ENCODE measurements at places on chromosomes 7 and 10.
A peak's percentile ranks its signal among the peaks of the same experiment; 100 is the strongest.

- DNase-seq, result no peak
These were observed 49.3 kb downstream of the PFKP start for GRCh38 chr10:3116508-3117100.

- no peak for DNase-seq
These were observed 116.3 kb downstream of the RNLS start for GRCh38 chr10:88466786-88467185.

GRCh38 chr7:123271856-123272255, 72.1 kb upstream of the SLC13A1 start:
- DNase-seq, result no peak

DNA sequence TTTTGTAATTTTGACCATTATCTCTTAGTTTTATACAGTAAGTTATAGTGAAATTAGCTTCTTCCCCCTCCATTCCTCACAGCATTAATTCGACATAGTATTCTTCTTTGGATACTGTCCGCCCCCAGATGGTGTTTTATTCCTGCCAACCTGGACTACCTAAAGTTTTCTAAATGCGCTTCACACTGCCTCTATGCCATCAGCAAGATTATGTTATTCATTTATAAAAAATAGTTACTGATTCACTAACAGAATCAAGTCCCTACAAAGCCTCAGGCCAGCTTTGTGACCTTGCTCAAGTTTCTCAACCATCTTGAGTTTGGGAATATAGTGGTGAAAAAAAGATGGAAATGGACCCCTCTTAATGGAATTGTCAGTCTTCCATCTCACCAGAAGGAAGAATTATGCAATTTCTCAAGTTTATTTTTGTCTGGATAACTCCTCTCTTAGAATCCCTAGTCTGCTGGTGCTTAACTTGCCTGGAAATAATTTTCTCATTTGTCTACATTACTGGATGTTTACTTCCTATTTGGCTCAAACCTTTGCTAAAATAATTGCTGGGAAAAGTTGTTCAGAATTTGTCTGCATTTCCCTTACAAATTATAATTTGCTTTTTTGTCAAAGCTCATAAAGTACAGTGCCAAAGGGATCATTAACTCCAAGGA, 16.7 kb upstream of the FGL2 start:
- no peak for DNase-seq

DNA sequence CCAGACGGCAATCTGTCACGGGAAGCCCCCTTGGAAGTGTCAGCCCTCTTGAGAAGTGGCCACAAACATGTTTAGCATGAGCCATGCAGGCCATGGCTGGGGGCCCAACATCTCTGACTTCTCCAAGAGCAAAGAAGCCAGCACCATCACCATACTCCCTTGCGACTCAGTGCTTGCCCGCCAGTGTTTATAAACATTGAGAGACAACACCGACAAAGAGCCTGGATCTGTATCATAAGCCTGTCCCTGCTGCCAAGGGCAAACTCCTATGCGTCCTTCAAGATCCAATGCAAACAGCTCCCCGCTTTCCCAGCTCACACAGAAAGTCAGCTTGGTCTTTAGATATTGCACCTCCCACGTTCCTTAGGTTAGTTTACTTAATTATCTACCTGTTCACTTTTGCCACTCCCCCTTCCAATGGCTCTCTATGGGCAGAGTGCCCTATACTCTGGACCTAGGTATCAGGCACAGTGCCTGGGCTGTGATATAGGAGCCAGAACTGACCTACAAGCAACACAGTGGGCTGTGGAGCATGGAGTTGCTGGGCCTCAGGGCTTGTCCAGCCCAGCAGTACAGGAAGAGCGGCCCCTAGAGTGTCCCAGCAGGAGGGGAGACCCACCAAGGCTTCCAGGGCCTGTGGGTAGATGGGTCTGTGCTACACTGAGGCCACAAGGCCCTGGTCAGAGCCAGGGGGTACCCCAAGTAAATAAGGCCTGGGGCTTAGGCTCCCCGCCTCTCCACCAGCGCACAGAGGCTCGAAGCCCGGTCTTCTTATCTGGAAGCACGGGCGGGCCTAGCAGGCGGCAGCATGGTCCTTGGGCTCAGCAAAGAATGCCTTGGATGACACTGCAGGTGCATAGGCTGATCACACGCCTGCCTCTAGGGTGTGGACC, 37.7 kb downstream of the CAMK2B start:
- peak; percentile 11 for DNase-seq

GRCh38 chr10:64080071-64080470, 558.9 kb downstream of the REEP3 start:
- DNase-seq, result no peak

GRCh38 chr10:73971636-73972354, 26.1 kb upstream of the VCL start:
- no peak for DNase-seq

DNA sequence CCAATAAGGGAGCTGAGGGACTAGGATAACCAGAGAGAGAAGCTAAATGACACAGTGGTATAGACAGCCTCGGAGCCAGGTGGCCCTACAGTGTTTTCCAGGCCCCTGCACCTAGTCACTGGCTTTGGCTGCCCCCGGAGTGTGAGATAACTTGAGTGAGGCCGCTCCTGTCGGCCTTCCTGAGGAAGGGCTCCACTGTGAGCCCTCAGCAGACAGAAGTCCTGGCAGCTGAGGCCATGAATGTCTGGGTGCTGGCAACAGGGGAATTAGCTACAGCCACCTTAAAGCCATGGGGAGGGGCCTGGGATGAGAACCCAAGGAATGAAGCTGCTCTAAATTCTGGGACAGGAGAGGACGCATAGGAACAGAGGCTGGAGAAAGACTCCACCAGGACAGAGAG, 4.6 kb upstream of the GDF10 start:
- no peak for DNase-seq

DNA sequence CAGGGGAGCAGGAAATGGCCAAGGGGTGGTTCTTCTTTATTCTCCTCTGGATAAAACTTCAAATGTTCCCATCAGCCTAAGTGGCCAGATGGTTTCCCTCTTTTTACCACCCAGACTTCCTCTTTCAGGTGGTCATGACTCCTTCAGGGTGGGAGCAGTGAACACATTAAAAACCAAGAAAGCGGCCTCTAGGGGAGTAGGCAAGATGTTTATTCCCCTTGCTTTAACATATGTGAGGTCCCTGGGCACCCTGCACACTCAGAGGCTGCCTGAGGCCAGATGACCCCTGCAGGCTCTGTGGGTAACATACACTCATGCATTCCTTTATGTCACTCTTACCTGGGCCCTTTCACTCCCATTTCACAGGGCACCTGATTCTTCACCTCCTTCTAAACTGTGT, 357.4 kb downstream of the ABCA13 start:
- no peak for DNase-seq

GRCh38 chr10:27256299-27257189, 15.9 kb upstream of the ACBD5 start:
- DNase-seq, result peak; percentile 25

DNA sequence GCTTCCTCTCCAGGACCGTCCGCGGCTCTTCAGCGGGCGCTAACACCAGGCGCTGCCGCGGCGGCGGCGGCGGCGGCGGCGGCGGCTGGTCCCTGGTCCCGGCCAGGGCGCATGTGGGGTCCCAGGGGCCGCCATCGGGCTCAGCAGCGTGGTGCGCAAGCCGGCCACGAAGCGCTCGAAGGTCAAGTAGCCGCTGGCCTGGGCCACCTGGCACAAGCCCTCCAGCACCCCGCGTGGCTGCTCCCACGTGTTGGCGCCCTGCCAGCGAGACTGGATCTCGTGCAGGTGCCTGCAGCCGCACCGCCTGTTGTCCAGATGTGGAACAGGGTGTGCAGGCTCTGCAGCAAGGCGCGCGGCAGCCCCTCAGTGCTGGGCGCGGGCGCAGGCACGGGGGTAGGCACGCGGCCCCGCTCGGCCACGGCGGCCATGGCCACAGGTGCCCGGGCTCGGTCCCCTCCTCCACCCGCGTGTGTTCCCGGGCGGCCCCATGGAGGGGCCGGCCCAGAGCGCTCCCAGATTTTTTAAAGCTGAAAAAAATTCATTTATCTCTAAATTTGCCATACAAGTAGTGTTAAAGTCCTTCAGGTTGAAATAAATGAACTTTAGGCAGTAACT, 884.2 kb upstream of the ZNF722 start:
- no peak for DNase-seq

- no peak for DNase-seq
These were observed 5.6 kb upstream of the MYO1G start for GRCh38 chr7:44984478-44984758.

DNA sequence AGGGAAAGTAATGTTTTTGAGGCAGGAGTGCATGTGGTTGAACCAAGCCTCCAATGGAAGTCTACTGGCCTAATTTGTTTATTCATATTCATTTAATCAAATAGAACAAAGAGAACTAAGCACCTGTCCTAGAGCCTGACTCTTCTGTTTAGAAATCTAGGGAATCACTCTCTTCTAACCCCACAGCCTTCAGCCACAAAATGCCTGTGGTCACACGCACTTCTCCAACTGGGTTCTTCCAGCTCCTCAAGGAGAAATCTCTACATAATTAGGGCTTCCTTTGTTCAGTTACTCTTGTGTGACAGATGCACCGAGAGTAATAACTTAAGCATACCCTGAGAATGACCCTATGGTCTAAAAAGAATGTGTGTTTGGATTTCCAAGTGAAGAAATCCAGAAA, 133.7 kb upstream of the NAMPT start:
- DNase-seq, result no peak

DNA sequence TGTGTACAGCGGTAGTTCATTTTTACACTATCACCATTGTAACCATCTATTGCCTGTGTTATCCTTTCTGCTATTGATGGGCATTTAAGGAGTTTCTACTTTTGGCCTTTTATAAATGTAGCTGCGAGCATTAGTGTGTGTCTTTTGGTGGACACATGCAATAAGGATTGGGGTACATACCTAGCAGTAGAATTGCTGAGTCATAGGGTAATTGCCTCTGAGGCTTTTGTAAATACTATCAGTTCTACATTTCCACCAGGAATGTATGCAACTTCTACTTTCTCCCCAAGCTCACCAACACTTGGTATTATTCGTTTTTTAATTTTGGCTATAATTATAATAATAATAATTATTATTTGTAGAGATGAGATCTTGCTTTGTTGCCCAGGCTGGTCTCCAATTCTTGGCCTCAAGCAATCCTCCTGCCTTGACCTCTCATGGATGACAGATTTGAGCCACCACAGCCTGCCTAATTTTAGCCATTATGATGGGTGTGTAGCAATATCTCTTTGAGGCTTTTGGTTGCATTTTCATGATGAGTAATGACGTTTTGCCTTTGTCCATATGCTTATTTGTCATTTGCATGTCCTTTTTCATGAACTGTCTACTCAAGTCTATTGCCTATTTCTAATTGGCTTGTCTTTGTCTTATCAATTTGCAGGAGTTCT, 277.0 kb downstream of the ACTR3B start:
- no peak for DNase-seq

Measured in glutamatergic neuron (in vitro differentiated cells).